NCI-H1930 (cell line): ENCODE measurements at places on chromosomes 3 and 15.

- DNase-seq, result no peak
These were observed 20.3 kb downstream of the KY start for GRCh38 chr3:134630506-134630905.

- no peak for DNase-seq
These were observed 35.8 kb downstream of the SLC9A9 start for GRCh38 chr3:143812481-143812880.

- no peak for DNase-seq
These were observed 95.1 kb downstream of the IL1RAP start for GRCh38 chr3:190608850-190609589.

DNA sequence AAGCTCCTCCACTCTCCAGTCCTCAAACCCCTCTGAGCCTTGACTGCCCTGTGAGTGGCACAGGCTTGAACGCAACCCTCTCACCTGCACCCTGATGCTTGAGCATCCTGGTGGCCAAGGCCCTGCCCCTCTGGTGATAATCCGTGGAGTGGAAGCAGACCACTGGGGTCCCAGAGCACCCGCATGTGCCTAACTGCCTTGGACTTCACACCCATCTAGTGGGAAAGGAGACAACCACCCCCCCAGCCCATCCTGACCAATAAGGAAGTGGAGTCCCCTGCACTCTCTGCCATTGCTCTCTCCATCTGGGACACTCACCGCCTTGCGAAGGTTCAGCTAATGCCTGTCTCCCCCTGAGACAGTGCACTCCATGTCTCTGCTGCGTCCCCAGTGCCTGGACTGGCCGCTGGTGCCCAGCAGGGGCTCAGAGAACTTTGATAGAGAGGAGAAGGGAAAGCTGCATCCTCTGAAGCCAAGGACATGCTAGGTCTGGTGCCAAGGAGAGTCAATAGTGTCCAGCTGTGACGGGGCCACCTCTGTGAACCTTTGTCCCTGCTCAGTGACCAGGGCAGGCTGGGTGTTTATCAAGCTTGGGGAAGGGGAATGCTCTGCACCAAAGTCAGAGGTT lies 3.4 kb downstream of the KLF15 start:
- no peak for DNase-seq

DNA sequence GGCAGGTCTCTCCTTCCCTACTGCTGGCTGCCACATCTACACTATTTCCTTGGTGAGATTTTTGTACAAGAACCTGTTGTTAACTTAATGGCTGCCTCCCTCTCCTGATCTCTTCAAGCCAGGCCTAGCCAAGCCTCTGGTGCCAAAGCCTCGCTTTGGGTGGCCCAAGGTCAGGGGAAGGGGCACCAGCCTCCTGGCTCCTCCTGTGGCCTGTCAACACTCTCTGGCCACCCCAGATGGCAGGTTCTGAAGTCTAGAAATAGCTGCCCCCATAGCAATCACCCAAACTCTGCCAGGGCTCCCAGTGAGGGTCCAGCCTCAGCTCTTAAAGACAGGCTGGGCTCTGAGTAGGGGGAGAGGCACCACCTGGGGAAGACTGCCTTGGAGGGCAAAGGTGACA lies 5.0 kb downstream of the IFRD2 start:
- DNase-seq, result no peak

- DNase-seq, result no peak
These were observed 635.8 kb downstream of the SQOR start for GRCh38 chr15:46270481-46271147.

DNA sequence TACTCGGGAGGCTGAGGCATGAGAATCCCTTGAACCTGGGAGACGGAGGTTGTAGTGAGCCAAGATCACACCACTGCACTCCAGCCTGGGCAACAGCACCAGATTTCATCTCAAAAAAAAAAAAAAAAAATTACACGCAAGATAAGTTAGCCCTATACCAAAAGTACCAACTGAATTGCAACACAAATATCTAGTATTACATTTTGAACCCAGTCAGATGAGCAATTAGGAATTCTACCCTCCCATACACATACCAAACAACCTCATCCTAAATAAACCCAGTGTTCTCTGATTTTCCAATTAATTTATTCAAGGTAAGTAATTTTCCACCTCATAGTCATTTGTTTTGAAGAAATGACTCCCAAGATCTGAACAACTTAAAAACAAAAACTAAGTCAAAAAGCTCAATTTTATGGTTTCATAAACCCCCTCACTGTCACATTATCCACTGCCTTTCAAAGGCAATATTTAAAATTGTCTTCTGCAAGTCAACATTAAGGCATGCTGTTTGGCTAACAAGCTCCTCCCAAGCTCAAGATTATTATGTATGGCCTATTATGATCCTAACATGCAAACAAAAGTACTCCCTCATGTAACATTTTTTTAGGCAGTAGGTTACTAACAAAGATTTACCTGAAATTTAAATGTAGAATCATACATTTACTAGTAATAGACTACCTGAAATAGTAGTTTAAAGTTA lies 4.5 kb downstream of the RAF1 start:
- no peak for DNase-seq

DNA sequence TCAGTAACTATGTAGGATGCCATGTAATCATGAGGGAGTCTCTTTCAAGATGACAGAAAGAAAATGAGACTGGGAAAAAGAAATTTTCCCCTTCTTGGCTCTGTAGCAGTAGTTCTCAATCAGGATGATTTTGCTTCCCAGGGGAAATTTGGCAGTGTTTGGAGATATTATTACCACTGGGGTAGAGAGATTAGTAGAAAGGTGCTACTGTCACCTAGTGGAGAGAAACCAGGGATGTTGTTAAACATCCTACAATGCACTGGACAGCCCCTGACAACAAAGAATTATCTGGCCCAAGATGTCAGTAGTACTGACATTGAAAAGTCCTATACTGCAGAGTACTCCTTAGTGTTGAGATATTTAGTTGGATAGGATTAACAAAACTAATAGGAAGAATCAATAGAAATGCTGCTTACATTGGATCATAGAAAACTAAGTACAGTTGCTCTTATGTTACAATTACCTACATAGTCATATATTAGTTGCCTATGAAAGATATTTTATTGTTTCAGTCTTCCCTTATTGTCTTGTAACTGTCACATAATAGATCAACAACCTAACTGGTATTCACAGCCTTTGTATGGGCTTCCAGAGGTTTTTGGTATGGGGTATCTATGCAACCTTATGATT lies 433.3 kb downstream of the RAP2B start:
- DNase-seq, result no peak

- no peak for DNase-seq
These were observed 188.2 kb downstream of the ITPR1 start for GRCh38 chr3:4681301-4681700.

DNA sequence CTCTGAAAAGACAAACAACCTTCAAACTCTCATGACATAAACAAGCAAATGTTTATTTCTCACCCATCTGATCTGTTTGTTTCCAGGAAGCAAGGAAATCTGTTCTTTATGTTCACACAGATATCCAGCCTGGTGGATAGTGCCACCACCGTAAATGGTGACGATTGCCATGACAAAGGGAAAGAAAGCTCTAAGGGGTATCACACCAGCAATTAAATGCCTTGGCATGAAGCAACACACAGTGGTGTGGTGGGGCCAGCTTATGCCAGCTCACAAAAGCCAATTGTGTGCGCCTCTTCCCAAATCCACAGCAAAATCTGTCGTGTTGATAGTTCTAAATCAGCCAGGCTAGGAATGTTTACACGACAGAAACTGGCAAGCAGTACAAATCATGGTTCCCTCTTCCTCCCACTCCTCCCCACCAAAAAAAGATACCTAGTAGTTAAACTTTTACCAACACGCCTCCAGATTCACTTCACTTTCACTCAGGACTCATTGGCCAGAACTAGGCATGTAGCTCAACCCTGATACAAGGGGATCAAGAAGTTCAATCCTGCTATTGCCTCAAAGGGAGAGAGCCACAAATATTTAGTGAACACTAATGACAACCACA lies 189.2 kb upstream of the SLCO3A1 start:
- no peak for DNase-seq

- DNase-seq, result no peak
These were observed 25.1 kb upstream of the PROK2 start for GRCh38 chr3:71810056-71810455.
